Stimulated activated CD8-positive, alpha-beta memory T cell treated with anti-CD3 and anti-CD28 coated beads, Interleukin-15, amount 100 ng/mL, for 4 hours (primary cell): ENCODE measurements at places on chromosomes 7 and 10.

- no peak for DNase-seq
Measured at GRCh38 chr10:3527869-3528268, 257.1 kb downstream of the KLF6 start.

- no peak for DNase-seq
Measured at GRCh38 chr10:43078986-43079273, 2.1 kb downstream of the RET start.

DNA sequence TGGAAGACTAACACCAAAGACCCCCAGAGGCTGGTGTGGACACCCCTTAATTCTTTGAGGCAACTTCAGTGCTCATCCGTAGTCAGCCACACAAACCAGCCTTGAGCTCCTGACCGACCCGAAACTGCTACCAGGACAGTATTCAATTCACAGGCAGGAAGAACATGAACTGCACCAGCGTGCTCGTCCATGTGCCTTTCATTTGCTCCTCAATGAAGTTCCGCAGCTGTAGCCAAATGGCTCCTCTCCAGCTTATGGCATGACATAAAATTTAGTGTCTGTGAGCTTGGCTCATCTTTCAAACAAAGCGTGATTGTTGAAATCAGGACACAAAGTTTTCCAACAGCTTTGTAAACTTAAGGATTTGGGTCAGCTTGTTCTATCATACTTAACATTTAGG is 144.1 kb upstream of the FAM171A1 start:
- DNase-seq = no peak

DNA sequence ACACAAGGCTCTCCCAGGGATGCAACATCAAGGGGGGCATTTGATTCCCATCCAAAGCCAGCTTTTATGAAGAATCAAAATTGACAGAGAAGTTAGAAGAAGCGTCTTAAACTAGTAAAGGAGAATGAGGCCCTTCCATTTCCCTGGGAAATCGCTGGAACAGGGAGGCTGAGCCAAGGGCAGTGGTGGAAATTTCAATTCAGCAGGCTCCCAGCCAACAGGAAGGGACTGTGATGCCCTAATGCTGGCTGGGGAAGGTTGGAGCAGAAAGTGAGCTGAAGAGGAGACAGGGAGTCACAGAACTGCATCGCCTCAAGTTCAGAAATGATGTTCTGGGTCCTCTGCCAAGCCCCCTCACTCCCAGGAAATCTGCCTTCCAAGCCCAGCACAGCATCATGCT is 517.3 kb downstream of the GRID1 start:
- DNase-seq = no peak

DNA sequence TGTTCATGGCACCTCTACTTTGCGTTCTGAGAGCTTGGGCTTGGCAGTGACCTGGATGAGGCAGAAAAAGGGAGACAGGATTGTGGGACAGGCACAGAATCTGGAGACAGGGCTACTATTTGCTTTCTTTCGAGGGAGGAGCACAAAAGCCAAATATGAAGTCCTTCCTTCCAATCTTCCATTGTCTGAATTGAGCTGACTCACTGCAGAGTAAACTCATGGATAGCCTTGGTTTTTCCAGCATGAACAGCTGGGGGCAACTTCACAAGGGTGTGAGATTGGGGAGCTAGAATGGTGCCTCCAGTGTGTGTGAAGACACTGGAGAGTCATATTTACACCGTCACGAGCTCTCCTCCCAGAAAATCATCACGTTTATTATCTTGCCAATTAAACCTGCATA is 55.6 kb upstream of the NRP1 start:
- no peak for DNase-seq

- DNase-seq = no peak
Measured at GRCh38 chr7:71486856-71487628, 355.1 kb downstream of the GALNT17 start.

DNA sequence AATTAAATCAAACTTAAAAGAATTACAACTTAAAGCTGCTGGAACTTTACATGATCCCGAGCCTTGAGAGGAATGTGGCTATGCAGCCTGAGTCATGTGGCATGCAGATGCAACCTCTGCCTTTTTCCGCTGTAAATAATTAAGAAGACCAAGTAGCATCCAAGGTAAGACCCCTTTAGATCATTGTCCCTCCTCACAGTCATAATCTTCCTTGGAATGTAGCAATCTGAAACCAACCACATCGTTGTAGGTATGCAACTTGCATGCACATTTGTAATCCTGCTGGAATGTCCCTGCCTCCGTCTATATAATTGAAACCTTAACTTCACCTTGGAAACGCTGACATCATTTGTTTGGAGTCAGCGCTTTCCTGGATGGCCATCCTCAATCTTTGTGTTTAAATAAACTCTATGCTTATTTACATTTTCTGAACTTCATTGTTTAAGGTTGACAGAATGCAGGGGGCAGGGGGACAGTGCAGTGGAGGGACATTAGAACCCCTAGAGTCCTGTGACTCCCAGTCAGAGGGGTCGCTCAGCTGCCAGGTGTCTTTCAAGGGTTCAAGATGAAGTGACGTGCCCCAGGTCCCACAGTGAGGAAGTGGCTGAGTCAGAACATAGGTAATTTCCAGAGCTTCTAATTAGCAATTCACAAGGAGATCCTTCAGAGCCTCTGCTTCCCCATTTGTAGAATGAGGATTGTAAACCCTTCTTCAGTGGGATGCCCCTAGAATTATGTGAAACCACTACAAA is 110.7 kb downstream of the RALA start:
- DNase-seq = no peak

- DNase-seq = no peak
Measured at GRCh38 chr7:153401795-153402720, 642.5 kb downstream of the ACTR3B start.

DNA sequence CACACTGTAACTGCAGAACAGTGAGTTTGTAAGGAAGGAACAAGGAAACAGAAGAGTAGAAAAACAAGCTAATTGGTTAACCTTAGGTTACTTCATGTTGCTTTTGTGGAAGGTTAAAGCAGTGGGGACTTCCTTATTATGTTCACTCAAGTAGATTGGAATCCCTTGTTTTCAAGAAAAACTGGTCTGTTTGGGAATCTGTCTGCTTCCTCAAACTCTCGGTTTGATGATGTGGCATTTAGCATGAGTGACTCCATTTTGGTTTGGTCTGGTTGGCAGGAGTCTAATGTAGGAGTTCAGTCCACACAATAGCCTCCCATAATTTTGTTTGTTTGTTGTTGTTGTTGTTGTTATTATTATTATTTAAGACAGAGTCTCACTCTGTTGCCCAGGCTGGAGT is 3.8 kb upstream of the TRIM56 start:
- DNase-seq = no peak

DNA sequence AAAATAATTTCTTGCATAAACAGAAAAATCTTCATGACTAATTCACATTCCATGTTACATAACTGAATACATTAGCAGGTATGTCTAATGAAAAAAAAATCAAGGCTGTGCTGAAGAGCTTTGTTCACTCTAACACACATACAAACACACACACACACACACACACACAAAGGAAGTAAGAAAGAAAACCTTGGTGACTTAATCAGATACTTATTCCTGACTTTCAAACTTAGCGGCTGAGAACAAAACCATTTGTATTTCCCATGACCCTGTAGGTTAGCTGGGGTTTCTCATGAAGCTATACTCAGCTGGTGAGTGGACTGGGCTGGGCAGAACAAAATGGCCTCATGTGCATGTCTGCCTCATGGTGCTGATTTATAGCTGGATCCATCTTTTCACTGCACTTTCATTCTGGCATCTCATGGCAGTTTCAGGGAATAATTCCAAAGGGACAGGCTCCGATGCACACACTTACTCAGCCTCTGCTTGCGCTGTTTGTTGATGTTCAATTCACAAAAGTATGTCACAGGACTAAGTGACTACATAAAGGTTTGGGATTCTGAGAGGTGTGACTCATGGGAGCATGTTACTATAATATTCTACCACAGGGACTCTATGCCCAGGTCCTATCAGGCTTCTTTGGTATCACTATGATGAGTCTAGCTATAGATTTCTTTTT is 161.2 kb downstream of the PCLO start:
- no peak for DNase-seq

GRCh38 chr10:64379898-64380297 is 858.7 kb downstream of the REEP3 start:
- no peak for DNase-seq

- no peak for DNase-seq
Measured at GRCh38 chr7:77894574-77895091, 96.1 kb downstream of the PHTF2 start.

- DNase-seq = no peak
Measured at GRCh38 chr7:85177316-85177715, 9.5 kb downstream of the SEMA3D start.
